ENCODE measurements at places on chromosomes 3 and 15.

GRCh38 chr3:170679190-170679589, 93.3 kb upstream of the SLC7A14 start:
- no peak for DNase-seq

GRCh38 chr3:114081037-114081436, 24.5 kb downstream of the QTRT2 start:
- DNase-seq, result no peak

DNA sequence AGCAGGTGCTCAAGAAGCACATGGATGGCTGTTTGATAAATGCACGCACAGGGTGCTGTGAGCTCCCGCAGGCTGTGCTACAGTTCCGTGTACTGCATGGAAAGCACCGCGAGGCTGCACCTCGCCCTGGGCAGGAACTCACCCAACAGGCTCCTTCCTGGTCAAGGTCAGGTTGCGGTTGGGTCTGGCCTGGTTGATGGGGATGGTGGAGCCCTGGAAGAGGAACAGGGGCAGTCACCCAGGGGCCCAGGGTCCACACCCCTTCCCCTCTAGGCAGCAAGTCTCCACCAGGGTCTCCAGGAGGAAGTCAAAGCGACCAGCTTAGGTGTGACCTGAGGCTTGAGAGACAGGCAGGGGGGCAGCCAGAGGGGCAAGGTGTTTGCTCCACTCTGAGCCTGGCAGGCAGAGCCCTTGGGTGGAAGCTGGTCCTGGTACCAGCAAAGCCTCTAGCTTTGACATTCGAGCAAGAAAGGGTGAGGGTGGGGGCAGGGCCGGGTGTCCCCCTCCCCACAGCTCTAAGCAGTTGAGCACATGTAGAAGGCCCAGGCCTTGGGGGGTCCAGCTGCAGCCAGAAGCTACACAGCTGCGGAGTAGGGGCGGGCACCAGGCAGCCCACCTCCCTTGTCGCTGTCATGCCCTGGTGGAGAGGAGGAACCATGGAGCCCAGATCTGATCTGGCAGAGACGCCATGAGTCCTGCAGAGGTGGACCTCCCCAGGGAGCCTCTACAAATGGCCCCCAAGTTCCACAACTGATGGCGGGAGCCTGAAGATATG, 46.3 kb upstream of the SLC41A3 start:
- DNase-seq, result no peak

DNA sequence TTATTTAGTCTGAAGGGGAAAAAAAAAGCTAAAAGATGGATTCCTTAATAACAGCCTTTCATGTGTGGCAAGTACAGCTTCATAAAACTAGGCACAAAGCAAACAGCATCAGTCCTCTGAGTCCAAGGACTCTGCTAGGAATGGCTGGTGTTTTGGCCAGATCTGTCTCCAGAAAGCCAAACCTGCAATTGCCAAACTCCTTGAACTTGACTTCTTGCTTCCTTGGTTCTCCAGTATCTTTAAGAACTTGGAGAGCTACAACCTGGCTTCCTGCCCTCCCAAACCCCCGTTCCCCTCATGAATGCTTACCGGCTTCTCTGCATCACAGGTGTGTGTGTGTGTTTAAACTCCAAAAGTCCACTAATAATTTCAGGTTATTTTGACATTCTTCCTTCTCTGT, 1.6 kb upstream of the PLOD2 start:
- DNase-seq, result no peak

GRCh38 chr3:100449214-100449613, 43.2 kb upstream of the TMEM45A start:
- DNase-seq, result no peak

- no peak for DNase-seq
These were observed 190.8 kb upstream of the FAM3D start for GRCh38 chr3:58857402-58857801.

DNA sequence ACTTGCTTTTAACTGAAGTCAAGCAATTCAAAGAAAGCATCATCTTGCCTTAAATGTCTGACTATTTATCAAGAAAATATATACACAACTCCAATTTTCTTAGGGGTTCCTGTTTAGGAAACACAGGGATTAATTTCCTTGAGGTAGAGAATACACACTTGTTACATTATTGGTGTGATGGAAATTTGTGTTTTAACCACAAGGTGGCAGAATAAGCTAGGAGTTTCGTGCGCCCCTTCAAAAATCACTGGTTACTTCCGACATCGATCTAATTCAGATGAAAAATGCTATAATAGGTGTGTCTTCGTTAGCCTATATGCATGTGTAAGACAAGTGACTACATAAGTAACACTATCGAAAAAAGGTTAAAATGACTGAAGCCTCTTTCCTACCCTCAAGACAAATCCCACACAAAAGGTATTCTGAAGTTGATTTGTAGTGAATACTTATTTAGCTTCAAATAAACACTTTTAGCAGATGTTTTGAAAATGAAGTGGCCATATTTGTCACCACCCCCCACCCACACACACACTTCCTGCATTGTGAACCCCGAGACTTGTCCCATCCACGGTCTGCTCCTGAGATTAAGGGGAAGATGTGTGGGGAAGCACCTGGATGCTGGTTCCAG, 246.5 kb downstream of the ROBO1 start:
- DNase-seq, result no peak

DNA sequence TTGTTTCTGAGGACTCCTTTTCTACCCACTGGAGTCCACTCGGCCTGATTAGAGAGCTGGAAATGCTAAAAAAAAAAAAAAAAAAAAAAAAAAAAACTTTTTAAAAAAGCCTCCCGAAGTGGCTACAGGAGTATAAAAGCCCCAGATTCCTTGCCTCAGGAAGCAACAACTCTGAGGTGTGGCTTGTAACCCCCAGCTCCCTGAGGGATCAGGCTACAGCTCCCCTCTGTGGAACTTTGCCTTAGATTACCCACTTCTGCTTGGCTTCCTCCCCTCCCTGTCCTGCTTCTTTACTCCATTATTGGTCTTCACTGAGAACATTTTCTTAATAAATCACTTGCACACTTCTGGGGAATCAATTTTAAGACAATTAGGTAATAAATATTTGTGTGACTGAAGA, 49.7 kb upstream of the GADL1 start:
- no peak for DNase-seq

- no peak for DNase-seq
These were observed 146.4 kb downstream of the TJP1 start for GRCh38 chr15:29675791-29676301.

DNA sequence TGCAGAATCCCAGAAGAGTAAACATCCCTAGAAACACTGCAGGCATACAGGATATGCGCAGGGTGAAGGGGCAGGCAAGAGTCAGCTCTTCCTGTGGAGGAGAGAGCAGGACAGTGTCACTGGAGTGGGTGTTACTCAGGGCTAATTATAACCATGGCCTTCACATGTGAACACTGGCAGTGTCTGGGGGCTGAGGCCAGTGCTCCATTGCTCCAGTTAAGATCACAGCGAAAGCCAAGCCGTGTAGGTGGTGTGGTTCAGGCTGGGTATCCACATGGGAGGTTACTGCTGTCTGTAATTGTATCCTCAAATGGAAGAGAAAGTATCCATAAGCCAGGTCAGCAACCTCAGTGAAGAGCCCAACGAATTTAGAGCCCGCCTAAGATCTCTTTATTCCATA, 84.6 kb downstream of the MESD start:
- DNase-seq, result no peak

DNA sequence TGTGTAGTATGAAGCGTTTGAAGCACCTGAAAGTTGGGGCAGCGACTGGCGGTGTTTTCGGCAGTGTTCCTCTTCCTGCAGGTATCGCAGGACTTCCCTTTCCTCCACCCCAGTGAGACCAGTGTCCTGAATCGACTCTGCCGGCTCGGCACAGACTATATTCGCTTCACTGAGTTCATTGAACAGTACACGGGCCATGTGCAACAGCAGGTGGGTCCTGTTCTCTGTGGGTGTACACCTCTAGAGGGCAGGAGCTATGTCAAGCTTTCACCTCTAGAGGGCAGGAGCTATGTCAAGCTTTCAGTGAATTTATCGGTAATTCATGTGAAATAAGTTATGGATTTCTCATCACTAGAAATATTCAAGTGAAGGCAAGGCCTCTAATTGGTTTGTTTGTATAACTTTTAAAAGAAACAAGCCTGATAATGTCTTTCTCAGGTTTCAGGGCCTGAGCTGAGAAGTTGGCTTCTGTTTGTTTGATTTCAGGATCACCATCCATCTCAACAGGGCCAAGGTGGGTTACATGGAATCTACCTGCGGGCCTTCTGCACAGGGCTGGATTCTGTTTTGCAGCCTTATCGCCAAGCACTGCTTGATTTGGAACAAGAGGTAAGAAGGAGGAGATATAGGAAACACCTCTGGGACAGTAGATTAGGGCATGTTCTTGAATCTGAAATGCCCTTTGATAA, 5.3 kb downstream of the TUBGCP4 start:
- DNase-seq, result peak; percentile 16

- no peak for DNase-seq
These were observed 122.6 kb upstream of the CCNL1 start for GRCh38 chr3:157282261-157283191.

- no peak for DNase-seq
These were observed 867.4 kb downstream of the ROBO1 start for GRCh38 chr3:78900426-78900825.

DNA sequence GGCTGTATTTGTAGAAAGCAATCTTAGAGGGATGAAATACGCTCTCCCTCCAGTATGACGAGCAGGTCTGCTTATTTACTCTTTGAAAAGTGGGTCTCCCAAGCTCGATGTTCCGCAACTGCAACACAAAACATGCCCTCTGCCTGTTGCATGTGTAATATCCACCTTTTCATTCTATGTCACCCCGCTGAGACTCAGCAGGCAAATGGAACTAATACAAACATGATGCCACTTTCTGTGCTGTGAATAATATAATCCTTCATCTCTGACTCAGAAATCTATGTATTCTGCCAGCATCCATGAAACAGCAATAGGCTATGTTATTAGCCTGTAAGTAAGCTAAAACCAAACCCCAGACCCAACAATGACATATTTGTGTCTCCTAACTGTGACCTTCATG, 200.8 kb upstream of the TMCO5A start:
- no peak for DNase-seq

DNA sequence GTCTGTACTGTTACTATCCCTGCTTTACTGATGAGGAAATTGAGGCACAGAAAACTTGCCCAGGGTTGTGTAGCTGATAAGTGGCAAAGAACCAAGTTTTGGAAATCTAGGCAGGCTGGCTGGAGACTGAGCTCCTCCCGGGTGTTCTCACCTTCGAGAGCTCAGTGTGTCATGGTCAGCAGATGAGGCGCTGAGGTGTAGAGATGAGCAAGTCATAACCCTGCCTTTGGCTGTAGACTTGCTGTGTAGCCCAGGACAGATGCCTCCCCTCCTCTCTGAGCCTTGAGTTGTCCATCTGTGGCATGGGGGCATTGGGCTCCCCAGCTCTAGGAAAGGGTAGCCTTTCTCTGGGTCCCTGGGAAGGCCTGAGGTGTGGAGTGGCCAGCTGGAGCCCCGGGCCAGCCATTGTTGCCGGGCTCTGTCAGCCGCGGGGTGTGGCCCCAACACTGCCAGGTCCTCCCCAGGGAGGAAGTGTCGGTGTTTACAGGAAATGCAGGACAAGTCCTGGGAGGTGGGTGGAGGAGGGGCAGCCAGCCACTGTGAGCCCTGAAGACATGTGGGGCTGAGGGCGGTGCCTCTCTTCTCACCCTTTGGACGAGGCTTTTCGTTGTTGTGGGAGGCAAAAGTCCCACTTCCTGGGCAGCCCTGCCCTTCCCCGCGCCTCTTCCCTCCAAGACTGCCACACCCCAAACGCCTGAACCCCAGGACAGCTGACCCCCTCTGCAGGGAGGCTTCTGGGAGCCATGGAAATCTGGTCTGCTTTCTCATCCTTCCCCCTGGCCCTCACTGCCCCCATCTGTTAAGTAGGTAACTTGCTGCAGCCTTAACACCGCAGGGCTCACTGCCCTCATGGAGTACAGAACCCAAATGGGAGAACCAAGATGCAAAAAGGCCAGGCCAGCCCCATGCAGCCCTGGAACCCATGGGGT, 29.1 kb downstream of the FGD5 start:
- no peak for DNase-seq

DNA sequence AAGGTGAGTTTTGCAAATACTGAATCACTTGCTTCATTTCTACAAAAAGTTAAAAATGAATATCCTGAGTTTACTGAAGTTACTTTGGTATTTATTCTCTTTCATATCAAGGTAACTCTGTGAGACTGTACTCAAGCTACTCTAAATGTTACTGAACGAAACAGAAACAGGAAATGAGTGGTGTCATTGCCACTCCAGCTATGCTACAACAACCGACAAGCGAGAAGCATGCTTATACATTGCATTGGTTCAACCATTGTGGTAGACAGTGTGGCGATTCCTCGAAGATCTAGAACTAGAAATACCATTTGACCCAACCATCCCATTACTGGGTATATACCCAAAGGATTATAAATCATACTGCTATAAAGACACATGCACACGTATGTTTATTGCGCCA, 313.2 kb upstream of the THBS1 start:
- DNase-seq, result no peak

DNA sequence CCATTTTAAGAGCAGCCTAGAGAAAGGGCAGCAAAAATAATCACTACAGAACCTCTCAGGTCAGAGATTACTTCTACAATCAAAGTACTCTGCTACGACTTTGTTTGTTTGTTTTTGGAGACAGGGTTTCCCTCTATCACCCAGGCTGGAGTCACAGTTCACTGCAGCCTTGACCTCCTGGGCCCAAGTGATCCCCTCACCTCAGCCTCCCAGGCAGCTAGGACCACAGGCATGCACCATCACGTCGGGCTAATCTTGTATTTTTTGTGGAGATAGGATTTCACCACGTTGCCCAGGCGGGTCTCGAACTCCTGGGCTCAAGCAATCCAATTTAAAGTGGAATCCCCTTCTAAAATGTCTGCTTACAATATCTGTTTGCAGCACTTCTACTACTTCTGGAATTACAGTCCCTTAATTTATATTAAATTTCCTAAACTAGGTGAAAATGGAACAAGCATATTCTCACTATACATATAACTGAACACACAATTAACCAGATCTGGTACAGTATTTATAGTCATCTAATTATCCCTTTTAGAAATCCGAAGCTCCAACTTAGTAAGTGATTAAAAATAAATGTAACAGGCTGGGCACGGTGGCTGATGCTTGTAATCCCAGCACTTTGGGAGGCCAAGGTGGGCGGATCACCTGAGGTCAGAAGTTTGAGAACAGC, 4.4 kb downstream of the UACA start:
- no peak for DNase-seq

- DNase-seq, result no peak
These were observed 140.4 kb upstream of the ABI3BP start for GRCh38 chr3:101133652-101134051.

DNA sequence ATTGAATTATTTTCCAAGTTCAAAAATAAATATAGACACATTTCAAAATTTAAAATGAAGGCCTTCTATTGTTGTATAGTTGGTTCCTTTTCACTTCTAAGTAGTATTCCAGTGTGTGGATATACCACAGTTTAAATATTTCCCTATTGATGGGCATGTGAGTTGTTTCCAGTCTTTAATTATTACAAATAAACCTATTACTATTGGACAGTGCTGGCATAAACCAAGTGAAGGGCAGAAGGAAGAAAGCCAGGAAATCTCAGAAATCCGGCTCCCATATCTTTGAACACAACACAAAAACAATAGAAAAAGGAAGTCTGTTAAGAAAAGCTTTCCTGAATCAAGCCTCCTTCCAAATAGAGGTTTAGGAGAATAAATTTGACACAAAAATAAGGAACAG, 26.1 kb downstream of the GOLGB1 start:
- no peak for DNase-seq

GRCh38 chr15:75943246-75943645, 39.6 kb downstream of the FBXO22 start:
- no peak for DNase-seq

- no peak for DNase-seq
These were observed 99.9 kb downstream of the THRB start for GRCh38 chr3:24394754-24395153.

Data from stimulated activated CD4-positive, alpha-beta T cell treated with anti-CD3 and anti-CD28 coated beads, Interleukin-12 subunit alpha, Interleukin-12 subunit beta, amount 100 ng/mL, for 4 hours (primary cell).